ENCODE measurements at places on chromosomes 16 and 17. TPM values are rescaled to one million over a fixed set of nuclear protein-coding genes. Genes with fewer than 3 reads are reported as not detected.

Gene KRT33B
- total RNA-seq: not detected

Gene CA7
- not detected for total RNA-seq

Gene VWA3A
- 0.19 TPM for total RNA-seq

Gene DLX3
- total RNA-seq: not detected

Gene QRICH2
- 2.1 TPM for total RNA-seq

Gene SOST
- 0.24 TPM for total RNA-seq

DNA sequence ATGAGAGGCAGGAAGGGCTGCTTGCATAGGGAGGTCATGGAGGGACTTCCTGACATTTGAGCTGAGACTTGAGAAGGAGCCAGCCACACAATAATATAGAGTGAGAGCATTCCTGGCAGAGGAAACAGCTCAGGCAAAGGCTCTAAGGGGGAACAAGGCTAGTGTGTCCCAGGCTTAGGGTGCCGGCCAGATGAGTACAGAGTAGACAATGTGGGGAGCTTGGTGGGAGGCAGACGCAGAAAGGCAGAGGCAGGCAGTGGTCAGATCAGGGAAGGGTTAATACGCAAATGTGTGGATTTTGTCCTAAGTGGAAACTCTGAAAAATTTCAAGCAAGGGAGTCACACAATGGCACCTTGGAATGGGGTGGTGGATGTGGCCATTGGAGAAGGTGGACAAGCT, 31.3 kb downstream of the CD300LB start:
- DNase-seq: no peak

DNA sequence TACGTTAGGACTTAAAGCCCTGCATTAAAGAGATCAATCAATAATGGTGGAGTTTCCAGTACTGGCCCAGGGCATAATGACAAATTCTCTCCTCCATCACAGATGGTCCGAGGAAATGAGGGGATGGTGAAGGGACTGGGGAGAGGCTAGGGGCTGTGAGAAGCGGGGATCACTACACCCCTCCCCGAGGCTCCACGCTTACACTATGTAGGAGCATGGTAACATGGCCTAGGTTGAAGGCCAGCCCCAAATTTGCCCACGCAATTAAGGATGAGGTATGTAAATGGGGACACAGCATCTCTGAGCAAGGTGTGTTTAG, 8.0 kb upstream of the AKTIP start:
- no peak for DNase-seq

DNA sequence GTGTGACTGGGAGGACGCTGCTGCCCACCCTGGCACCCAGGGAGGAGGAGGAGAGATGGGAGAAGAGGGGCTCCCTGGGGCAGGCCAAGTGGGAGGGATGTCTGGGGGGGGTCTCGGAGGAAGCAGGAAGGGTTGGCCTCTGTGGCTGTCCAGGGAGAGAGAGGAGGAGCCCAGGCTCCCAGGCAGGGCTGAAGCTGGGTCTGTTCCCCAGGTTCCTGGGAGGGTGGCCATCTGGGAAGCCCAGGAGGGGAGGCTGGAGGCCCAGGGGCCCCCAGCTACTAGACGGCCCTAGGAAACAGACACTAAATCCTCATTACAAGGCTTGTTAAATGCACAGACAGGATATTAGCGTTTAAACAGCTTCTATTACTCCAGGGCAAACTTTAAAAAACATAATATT, 139.8 kb downstream of the ENGASE start:
- no peak for DNase-seq

GRCh38 chr16:81327447-81328196, 12.9 kb downstream of the GAN start:
- no peak for DNase-seq

DNA sequence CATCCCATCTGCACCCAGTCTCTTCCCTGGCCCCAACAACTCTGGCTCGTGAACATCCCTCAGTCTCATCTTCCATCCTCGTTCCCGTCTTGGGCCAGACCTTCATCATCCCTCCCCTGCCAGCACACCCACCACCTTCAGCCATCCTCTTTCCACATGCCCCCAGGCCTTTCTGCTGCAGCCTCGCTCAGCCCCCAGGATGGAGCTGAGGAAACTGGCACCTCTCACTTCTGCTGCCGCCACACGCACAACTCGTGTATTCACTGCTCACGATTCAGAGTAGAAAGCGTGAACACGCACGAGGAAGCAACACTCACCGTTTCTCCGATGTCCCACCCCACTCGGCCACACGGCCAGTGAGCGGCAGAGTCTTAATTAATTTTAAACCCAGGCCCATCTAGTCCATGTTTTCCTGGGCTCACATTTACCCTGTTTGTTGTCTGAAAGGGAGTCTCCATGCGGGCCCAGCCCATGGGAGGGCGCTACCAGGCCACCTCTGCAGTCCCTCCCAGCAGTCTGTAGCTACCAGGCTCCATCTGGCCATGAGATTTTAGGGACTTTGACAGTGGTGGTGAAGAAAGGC, 12.5 kb downstream of the C16orf90 start:
- DNase-seq: no peak

DNA sequence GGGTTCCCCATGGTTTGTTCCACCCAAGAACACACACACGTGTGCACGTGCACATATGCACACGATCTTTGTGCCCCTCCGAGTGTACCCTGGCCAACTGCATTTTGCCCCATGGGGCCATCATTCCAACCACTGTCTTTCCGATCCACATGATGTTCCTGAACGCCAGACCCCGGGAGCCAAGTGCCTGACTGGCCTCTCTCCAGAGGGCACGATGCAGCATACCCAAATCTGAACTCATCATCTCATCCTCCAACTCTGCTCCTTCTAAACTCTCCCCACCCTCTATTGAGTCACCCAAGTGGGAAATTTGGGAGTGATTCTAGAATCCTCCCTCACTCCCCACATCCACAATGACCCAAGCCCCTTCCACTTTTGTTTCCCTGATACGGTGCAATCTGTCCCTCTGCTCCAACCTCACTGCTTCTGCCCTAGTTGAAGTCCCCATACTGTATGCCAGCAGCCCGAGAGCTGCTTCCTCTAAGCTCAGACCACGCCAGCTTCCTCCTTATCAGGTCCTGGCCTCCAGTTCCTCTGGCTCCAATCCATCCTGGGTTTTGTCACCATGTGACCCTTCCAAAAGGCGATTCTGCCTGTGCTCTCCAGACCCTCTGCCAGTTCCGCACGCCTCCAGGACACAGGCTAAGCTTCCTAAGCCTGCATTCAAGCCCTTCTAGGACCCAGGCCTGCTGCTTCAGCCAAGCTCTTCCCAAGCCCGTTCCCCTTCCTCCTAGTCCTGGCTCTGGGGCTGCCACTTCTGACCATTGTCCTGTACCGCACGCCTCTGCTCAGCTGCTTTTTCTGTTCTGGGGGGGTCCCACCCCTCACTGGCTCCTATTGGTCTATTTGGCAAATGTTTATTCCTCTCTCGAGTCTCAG, 10.1 kb upstream of the TMEM208 start:
- no peak for DNase-seq

DNA sequence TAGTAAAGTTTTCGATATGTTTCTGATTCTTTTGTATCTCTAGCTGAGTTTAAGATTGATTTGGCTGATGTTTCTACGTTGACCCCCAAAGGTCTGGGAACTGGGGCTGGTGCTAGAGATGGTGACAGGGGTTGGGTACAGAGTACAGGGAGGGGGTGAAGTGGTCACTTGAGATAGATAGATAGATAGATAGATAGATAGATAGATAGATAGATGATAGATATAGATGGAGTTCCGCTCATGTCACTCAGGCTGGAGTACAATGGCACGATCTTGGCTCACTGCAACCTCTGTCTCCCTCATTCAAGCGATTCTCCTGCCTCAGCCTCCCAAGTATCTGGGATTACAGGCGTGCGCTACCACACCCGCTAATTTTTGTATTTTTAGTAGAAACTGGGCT, 1.8 kb upstream of the FBRS start:
- DNase-seq: no peak

GRCh38 chr17:19243838-19244237, 6.7 kb downstream of the EPN2 start:
- no peak for DNase-seq

DNA sequence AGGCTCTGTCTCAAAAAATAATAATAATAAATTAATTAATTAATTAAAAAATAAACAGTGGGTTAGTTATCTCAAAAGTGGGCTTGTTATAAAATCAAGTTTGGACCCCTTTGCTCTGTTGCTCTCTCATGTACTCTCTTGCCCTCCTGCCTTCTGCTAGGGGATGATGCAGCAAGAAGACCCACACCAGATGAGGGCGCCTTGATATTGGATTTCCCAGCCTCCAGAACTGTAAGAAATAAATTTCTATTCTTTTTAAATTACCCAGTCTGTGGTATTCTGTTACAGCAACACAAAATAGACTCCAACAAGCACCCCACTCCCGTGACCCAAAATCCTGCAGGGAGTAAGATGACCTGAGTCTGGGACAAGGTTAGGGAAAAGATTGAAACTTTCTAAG, 2.1 kb upstream of the ZNF652 start:
- no peak for DNase-seq

DNA sequence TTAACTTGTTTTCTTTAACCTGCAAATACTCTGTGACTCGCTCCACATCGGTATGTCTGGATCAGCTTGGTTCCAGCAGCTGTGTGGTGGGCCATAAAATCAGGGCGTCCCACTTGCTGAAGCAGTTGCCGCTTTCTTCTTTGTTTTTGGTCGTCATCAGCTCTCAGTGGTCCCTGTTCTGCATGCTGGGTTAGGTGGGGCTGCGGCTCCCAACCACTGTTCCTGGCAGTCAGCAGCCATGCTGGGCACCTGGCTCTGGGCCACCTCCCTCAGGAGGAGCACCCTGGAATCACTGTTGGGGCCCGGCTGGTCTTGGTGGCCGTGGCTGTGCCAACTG, 23.0 kb downstream of the MGRN1 start:
- DNase-seq: no peak

DNA sequence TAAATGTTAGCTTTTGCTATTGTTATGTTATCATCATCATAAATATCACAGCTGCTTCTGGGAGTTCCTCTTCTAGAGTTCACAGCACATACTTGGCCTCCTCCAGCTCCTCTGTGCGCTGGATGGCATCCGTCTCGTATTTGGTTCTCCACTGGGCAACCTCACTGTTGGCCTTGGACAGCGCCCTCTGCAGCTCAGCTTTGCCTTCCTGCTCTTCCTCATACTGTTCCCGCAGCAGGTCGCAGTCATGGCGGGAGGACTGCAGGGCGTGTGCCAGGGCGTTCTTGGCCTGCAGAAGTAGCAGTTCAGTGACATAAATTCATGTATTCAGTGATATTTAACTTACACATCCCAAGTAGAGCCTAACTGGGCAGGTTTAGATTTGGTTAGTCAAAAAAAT, 23.4 kb downstream of the MYH8 start:
- DNase-seq: no peak

DNA sequence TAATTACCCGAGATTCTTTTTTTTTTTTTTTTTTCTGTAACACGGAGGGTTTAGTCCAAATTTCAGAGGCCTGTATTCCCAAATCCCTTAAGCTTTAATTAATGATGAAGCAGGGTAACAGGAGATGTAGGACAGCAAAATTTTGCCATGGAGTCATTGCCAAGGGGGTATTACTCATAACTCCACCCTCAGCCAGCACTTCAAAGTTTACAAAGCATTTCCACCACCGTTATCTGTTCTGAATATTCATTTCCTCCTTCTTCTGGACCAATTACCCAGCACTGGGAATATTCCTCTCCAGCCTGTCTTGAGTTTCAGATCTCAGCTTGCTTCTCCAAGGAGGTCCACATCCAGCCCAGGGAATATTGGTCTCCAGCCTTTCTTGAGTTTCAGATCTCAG, 747.5 kb upstream of the EEF2KMT start:
- no peak for DNase-seq

- DNase-seq: peak; percentile 70
These were observed 140.7 kb downstream of the KATNIP start for GRCh38 chr16:27690608-27691007.

- DNase-seq: no peak
These were observed 8.1 kb downstream of the ZCCHC14 start for GRCh38 chr16:87484487-87485331.

DNA sequence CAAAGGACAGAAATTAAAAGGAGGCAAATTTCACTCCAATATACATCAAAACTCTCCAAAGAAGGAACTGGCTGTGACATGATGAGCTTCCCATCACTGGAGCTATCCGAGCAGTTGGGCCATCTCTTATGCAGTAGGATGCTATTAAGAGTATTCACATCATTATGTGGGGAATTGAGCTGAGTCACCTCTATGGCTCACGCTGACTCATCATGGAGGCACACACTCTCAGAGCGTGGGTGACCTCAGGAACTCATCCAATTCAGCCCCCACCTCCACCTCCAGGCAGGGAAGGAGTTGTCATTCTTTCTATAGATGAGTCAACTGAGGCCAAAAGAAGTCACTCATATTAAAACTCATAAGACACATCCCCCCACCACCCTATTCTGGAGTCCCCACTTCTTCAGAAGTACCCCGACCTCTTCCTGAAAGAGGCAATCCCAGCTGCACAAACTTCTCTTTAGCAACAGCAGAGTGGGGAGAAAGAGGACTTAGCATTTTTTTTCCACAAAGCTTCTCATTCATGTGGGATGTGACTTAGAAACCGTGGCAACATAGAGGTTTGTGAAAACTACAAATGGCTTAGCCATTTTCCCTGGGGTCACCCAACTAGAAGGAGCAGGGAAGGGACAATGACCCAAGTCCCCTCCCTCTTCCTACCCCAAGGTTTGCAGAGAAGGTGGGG, 32.5 kb downstream of the ABCC12 start:
- DNase-seq: peak; percentile 99

- no peak for DNase-seq
These were observed 27.4 kb upstream of the PHB1 start for GRCh38 chr17:49442041-49442440.

DNA sequence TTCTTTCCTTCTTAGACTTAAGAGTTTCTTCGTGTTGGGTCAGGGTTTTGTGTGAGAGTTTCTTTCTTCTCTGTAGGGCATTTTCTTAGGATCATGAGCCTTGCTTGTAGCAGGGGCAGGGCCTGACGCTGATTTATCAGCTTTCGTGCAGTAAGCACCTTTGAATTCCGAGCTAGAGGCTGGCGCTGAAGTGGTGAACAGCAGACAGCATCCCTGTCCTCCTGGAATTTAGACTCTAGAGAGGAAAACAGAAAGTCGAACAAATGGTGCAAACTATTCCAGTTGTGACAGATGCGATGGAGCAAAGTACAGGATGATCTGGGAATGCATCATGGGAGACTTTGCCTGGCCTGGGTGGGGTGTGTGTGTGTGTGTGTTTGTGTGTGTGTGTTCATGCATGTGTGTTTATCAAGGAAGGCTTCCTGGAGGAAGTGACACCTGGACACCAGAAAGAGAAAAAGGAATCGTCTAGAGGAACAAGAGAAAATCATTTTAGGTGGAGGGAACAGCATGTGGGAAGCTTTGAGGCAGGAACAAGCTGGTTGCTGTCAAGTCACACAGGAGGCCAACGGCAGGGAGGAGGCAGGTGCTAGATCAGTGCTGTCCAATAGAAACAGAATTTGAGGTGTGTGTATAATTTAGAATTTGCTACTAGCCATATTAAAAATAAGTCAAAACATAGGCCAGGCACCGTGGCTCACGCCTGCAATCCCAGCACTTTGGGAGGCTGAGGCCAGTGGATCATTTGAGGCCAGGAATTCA, 60.2 kb downstream of the WWP2 start:
- DNase-seq: no peak

GRCh38 chr16:50386139-50386538, 17.4 kb upstream of the BRD7 start:
- no peak for DNase-seq

Data from A172 (cell line).